ENCODE measurements at places on chromosomes 12 and 14.

GRCh38 chr12:93319523-93320050 is 58.1 kb upstream of the NUDT4 start:
- DNase-seq = no peak

DNA sequence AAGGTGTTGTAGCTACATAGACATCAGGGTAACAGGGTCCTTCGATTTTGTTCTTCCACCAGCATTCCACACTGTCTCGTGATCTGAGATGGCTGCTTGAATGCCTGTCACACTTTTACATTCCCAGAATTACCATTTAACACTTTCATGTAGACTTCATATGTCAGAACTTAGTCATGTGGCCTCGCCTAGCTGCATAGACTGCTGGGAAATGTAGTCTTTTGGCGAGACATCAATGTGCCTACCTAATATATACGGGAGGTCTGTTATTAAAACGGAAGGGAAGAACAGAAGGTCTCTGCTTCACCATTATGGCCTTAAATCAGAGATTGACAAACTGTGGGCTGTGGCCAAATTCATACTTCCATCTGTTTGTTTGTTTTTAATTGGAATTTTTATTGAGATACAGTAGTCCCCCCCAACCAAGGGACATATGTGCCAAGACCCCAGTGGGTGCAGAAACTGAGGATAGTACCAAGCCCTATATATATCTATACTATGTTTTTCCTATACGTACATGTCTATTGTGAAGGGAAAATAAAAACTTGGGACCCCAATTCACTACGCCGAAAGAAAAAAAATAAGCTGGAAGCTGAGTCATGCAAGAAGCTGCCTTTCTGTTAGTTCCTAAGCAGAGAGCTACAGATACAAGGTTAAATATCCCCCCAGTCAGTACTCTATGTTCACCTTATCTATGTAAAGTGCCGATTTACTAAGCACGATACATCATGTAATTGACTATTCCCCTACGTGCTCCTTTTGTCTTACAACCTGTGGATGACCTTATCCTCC is 11.3 kb upstream of the HRK start:
- DNase-seq = no peak

GRCh38 chr14:104019806-104020205 is 65.7 kb upstream of the ASPG start:
- no peak for DNase-seq

- DNase-seq = no peak
These were observed 19.8 kb upstream of the CATSPERB start for GRCh38 chr14:91751719-91752118.

DNA sequence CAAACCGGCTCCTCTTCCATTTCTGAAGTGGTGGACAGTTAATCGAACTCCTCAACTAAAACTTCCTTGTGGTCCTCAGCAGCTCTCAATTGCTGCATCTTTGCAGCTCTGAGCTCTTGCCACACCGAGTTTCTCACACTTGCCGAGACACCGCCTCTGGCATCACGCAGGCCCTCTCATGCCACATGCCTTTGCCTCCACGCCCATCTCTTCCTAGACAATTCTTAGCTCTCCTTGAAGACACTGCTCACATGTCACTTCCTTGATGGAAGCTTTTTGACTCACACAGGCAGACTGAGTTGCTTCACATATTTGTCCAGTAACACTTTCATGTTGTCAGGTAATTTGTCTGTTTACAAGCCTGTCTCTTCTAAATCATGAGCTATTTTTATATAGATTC is 29.2 kb downstream of the KCNA1 start:
- DNase-seq = no peak

DNA sequence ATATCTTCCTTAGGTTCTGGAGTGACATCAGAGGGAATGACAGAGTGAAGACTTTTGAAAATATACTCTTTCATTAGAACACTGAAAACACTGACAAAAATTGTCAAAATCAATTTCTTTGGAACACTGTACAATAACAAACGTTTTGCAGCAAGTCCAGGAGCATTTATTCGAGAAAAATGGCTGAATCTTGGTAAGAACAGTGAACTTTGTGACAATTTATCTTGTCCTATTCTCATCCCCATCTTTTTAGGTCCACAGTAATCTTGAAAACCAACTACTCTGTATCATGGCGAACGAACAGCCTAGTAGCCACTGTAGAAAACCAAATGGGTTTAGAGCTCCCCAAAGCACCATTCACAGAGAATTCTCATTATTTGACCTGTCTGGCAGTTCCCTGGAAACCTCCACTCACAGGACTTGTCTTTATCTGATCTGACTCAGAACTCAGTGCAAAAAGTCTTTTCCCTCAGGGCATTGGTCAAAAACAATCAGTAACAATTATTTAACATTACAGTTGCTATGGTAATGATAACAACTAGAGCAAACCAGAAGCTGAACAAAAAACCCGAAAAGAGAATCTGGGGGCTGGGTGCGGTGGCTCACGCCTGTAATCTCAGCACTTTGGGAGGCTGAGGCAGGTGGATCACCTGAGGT is 20.3 kb upstream of the PPP2R5E start:
- DNase-seq = no peak

GRCh38 chr12:50745861-50746260 is 18.0 kb upstream of the ATF1 start:
- no peak for DNase-seq

DNA sequence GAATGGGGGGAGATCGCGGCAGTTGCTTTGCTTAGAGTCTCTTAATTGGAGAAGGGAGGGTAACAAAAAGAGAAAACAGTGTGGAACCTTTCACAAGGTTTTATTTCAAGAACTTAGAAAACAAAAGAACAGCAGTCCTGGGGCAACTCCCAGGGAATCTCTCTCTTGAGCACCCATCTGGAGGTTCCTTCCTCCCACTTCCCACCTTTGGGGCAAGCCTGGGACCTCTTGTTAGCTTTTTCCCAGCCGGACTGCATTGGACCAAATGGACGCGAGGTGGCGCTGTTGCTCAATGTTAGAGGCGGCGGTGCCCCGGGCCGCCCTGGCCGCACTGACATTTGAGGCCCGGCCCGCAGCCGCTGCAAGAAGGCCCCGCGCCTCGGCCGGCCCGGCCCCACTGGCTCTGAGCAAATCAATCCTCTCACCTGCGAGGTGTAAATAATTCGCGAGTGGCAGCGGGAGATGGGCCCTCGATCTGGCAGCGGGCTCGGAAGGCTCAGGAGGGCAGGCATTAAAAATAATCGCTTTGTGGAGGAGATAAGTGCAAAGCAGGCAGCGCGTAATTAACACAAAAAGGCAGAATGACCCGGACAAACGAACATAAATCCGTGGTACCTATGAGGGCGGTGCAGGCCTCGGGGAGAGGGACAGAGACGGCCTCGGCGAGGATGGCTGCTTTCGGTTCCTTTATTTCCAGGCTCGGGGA is 2.8 kb upstream of the HOXC8 start:
- DNase-seq = no peak

DNA sequence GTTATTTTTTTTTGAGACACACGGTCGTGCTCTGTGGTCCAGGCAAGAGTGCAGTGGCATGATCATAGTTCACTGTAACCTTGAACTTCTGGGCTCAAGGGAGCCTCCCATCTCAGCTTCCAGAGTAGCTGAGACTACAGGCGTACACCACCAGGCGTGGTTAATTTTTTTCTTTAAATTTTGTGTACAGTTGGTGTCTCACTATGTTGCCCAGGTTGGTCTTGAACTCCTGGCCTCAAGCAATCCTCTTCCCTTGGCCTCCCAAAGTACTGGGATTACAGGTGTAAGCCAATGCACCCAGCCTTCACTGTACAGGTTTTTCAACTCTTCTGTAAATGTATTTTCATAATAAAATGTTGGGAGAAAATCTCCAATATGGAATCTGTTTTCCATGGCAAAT is 5.7 kb upstream of the KLC1 start:
- no peak for DNase-seq

GRCh38 chr12:58731096-58731495 is 189.2 kb downstream of the LRIG3 start:
- DNase-seq = no peak

GRCh38 chr12:96658075-96658474 is 168.7 kb downstream of the CFAP54 start:
- no peak for DNase-seq

- DNase-seq = no peak
These were observed 137.4 kb downstream of the ZNF664 start for GRCh38 chr12:124110372-124110883.
